Cerebellar nuclear complex (tissue), 1 donor: ENCODE measurements at places on chromosomes 1 and 21.

GRCh38 chr1:28428012-28428411 lies 58.5 kb downstream of the PHACTR4 start:
- no peak for DNase-seq

GRCh38 chr1:15152318-15153183 lies 996 bp upstream of the TMEM51 start:
- peak; percentile 57 for DNase-seq

DNA sequence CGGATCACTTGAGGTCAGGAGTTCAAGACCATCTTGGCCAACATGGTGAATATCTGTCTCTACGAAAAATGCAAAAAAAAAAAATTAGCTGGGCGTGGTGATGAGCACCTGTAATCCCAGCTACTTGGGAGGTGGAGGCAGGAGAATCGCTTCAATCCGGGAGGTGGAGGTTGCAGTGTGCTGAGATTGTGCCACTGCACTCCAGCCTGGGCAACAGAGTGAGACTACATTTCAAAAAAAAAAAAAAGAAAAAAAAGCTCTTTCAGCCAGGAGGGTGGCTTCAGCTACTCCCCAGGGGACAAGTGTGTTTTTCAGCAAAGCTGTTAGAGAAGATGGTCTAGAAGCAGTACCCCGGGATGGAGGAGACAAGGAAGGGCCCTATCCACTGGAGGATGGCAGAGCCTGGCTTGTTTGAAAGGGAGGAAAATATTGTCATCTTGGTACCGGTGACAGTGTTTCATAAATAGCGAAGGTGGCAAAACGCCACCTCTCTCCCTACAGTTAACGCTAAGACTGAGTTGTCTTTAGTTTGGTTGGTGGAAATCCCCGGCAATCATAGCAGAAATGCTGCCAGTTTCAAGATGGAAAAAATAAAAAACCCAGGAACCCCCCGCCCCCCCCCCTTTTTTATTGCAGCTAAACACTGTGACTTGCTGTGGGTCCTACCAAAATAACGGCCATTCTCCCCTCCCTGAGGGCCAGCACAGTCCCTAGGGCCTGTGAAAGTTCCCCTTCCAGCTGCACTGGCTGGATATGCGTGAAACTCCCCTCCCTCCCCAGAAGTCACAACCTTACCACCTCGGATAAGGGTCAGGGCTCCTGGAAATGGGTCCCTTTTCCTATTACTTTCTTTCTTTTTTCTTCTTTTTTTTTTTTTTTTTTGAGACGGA lies 3.5 kb downstream of the PIK3CD start:
- DNase-seq: no peak

- no peak for DNase-seq
Observed at GRCh38 chr1:162386292-162387225, 5.0 kb downstream of the C1orf226 start.

GRCh38 chr1:180065408-180065807 lies 89.3 kb upstream of the QSOX1 start:
- DNase-seq: no peak

- no peak for DNase-seq
Observed at GRCh38 chr1:108079440-108080025, 114.6 kb upstream of the VAV3 start.

DNA sequence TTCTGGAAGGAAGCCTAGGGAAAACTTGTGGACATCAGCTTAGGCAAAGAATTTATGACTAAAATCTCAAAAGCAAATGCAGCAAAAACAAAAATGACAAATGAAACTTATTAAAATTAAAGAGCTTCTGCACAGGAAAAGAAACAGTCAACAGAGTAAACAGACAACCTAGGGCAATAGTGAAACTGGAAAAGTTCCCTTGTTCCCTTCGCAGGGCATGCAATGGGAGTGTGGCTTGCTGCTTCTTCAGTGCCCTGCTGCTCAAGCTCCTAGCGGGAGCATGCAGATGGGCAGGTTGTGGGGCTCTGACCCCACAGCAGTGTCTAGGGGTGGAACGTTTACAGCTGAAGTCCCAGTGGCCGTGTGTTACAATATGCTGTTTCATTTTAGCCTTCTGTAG lies 1797.4 kb downstream of the NCAM2 start:
- DNase-seq: no peak

DNA sequence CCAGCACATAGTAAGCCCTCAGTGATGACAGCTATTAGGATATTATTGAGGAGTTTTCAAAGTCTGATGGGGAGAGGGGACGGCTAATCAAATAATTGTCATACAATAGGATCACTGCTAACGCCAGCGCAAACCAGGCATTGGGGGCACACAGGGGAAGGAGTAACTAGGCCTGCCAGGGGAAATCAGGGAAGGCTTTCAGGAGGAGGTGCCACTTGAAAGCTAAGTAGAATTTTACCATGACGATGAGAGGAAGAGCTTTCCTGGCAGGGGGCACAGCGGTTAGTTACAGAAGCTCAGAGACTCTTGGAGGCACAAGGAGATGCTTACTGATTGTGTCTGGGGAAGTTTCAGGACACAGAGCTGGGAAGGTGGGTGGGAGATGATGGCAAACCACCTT lies 47.2 kb upstream of the LAPTM5 start:
- no peak for DNase-seq

- DNase-seq: no peak
Observed at GRCh38 chr1:109509176-109510134, at the start of gene AMIGO1. AMIGO1 (minus strand) TSS chr1:109509727; CDS start chr1:109508912, 815 bp downstream.

- DNase-seq: no peak
Observed at GRCh38 chr21:41064334-41064791, 103.6 kb upstream of the BACE2 start.

GRCh38 chr1:77583483-77583882 lies 99.0 kb downstream of the ZZZ3 start:
- DNase-seq: no peak

- DNase-seq: no peak
Observed at GRCh38 chr1:93078203-93078602, 880 bp upstream of the MTF2 start.

DNA sequence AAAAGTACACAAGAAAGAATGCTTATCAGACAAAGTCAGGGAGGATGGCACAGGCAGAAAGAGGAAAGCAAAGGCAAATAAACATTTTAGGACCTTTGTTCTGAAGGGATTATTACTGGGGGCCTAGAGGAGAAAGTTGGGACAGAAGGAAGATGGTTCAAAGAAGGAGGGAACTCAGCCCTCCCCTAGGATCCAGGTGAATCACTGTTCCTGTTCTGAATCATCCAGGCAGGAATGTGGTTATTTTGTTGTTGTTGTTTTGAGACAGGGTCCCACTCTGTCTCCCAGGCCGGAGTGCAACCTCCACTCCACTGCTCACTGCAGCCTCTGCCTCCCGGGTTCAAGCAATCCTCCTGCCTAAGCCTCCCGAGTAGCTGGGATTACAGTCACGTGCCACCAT lies 38.5 kb upstream of the PSEN2 start:
- DNase-seq: no peak

DNA sequence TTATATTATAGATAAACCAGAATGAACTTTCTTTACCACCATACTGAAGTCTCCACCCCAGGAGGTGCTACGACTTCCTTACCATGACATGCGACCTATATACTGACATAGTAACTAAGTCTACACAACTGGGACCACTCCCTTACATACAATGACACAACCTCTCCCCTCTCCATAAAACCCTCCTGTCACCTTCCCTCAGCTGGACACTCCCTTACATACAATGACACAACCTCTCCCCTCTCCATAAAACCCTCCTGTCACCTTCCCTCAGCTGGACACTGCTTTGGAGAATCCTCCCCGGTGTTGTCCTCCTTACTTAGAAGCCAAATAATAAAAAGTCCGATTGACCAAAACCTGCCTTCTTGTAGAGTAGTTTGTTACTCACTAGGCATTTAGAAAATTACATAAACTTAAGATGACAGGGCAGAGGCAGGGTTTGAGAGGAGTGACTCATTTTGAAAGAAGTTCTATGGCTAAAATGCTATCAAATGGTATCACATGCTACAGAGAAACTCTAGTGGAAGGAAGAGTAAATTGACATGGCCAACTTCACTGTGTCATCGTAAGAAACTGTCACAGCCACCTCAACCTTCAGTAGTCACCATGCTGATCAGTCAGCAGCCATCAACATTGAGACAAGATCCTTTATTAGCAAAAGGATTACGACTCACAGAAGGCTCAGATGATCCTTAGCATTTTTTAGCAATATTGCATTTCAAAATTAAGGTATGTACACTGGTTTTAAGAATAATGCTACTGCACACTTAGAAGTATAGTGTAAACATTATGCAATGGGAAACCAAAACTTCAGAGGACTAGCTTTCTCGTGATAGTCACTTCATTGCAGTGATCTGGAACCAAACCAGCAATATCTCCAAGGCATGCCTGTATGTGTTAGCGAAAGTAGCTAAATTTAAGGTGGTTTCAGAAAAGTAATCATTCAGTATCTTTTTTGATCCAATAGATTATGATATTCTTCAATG lies 56.4 kb downstream of the AHCTF1 start:
- no peak for DNase-seq
